Amniotic stem cell (primary cell): ENCODE measurements at places on chromosomes 4 and X.
A peak's percentile ranks its signal among the peaks of the same experiment; 100 is the strongest.

GRCh38 chr4:77021614-77022089, 54.1 kb downstream of the CCNI start:
- DNase-seq, result no peak

GRCh38 chr4:84855774-84856173, 110.7 kb downstream of the WDFY3 start:
- no peak for DNase-seq

- DNase-seq, result no peak
These were observed 14.6 kb upstream of the ANXA10 start for GRCh38 chr4:168077726-168078239.

- DNase-seq, result no peak
These were observed 58.9 kb upstream of the PGM2 start for GRCh38 chr4:37767546-37767945.

GRCh38 chrX:74422576-74423288, 1.4 kb downstream of the SLC16A2 start:
- DNase-seq, result no peak

- DNase-seq, result peak; percentile 70
These were observed 4.9 kb upstream of the WDFY3 start for GRCh38 chr4:84971319-84971932.

DNA sequence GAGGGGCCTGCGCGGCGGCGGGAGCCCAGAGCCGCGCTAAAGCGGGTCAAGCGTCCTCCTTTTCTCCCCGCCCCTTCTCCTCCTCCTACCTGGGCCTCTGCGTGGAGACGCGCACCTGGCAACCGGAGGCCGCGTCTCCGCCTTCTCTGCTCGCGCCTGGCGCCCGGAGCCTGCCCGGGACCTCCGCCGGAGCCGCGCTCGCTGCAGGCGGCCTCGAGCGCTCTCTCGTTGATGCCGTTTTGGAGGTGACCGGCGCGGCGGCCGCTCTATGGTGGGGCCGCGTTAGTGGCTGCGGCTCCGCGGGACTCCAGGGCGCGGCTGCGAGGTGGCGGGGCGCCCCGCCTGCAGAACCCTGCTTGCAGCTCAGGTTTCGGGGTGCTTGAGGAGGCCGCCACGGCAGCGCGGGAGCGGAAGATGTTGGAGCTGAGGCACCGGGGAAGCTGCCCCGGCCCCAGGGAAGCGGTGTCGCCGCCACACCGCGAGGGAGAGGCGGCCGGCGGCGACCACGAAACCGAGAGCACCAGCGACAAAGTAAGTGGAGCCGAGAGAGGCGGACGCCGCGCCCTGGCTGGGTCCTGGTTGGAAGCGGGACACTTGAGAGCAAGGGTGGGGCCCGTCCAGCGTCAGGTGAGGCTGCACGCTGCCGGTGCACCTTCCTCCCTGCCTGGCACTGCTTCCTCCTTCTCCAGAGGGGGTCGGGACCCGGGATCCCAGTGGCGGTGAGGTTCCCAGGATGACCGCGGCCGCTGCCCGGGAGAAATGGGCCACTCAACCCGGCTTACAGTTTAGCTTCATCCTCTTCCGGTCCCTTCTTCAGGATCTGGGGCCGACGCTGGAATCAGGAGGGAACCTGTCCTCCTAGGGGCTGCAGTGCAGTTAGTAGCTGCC, at the start of gene CDS1:
TSS of gene CDS1 (plus strand) at position 140 of the 888 bp plus-strand sequence. CDS start at position 415, 275 bp downstream.
- no peak for DNase-seq

DNA sequence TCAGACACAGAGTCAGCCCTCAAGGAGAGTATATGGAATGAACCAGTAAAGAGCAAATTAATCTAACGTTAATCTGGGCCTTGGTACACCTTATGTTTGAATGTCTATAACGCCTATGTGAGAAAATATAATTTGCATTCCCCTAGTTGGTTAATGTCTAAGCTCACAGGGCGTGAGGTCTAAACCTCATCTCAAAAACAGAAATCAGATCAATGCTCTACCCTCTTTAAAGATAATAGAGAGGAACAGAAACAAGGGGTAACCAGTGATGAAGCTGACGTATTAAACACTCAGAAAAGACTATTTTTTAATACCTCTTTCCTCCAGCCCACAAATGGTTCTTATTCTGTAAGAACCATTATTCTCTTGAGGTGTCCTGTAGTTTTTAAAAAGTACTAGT, 369.2 kb upstream of the NOCT start:
- no peak for DNase-seq

DNA sequence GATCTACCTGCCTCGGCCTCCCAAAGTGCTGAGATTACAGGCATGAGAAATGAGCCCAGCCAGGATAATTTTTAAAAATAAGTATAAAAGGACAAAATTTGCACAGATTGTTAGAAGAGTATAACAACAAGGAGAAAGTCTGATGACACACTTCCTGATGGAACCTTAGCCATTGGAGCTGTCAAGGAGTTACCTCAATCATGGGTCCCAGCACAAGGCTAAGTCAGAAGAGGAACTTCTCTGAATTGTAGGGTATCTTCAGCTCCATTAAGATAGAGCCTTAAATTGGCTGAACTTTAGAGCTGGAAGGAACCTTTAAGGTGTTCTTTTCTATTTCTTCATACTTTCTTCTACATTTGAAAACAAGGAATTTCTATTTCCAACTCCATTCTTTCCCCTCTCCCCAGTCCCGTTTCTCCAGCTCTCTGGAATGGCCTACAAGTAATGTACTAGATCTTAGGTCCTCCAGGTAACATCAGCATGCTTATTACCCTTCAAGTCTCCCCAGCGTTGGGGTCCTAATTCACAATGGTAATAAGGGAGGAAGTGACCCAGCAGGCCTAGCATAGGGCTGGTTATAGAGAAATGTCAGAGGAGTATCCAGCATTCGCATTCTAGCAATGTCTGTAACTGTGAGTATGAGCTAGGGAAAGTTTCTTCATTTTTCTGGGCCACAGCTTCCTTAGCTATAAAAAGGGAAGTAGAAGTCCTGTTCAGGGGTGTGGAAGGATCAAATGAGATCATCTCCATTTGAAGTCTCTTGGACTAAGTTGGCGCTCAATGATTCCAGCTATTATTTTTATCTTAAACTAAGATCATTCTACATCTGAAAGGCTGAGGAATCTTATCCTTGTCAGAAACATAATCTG, 18.5 kb upstream of the RBPJ start:
- DNase-seq, result no peak

GRCh38 chrX:118588715-118589114, 93.1 kb downstream of the DOCK11 start:
- DNase-seq, result no peak

DNA sequence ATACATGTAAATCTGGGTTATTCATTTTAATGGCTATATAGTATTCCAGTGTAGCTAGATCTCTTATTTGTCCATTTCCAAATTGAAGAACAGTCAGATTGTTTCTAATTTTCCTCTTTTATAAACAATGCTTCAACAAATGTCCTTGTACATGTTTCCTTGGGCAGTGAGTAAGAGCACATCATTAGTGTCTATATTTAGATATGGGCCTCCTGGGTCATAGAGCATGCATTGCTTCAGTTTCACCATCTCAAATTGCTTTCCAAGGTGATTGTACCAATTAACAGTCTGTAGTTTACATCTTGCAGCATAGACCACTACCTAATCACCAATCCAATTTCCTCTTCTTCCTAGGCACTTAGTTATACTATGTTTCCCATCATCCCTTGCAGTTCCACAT, 13.4 kb downstream of the PHKA2 start:
- no peak for DNase-seq

- no peak for DNase-seq
These were observed 57.5 kb upstream of the KLF3 start for GRCh38 chr4:38606587-38606905.

DNA sequence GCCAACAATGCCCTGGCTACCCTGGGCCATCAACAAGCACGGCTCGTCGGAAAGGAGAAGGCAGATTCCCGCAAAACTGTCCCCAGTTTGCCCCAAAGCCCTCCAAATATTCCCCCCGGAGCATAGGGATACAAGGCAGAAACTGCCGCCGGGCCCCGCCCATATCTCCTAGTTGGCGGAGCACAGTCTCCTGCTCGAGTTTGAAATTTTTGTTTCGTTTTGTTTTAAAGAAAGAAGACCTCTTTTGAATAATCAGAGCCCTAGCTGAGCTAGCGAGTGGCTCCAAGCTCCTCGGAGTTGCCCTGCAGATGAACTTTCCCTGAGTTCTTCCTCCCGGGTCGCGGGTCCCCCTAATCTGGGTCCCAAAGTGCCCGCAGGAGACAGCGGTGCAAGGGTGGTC, 138.1 kb upstream of the ZIC3 start:
- DNase-seq, result no peak

- DNase-seq, result no peak
These were observed 133.2 kb upstream of the DIAPH2 start for GRCh38 chrX:96551322-96551872.

DNA sequence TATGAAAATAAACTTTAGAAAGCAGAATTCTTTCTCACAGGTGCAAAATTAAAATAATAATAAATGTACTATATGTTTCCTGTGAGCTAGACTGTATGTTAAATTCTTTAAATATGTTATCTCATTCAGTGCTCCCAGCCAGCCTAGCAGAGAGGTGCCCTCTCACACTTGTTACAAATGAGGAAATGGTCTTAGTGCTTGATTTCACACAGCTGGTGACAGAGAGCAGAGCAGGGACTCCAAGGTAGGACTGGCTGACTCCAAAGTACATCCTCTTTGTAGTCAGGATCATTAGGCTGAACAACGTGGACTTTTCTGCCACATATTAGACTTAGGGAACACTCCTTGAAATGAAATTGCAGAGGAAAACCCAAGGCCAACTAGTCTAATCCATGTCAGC, 72.0 kb upstream of the HHIP start:
- DNase-seq, result no peak

DNA sequence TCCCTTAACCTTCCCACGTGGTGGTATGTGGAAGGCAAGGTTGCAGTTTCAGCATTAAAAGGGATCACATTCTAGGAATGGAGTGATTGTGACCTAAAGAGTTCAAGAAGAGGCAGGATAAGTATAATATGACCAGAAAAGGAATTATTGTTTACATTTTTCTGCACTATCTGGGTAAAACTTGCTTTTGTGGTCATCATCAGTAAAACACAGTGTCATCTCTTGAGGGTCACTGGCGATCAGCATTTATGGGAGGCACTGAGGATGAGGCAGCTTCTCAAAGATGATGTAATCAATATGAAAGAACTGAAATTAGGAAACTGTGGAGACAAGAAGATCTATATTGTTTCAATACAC, 88.7 kb downstream of the CFAP299 start:
- no peak for DNase-seq

DNA sequence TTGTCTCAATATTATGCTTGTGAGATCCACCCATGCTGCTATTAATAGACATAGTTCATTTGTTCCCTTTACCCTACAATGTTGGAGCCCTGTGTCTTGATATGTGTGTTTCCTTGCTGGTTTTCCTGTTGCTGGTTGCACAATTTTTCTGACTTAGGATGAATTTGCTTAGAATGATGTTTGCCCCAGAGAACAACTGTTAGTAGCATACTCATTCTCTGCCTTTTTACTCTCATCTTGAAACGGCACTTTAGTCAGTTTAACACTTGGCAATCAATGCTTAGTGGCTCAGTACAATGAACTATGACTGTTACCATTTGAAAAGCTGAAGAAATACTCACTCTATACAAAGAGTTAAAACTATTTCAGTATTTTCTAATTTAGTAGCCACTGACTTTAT, 158.8 kb upstream of the NDST4 start:
- DNase-seq, result no peak

- DNase-seq, result no peak
These were observed 208.1 kb downstream of the GBA3 start for GRCh38 chr4:22900876-22901275.

DNA sequence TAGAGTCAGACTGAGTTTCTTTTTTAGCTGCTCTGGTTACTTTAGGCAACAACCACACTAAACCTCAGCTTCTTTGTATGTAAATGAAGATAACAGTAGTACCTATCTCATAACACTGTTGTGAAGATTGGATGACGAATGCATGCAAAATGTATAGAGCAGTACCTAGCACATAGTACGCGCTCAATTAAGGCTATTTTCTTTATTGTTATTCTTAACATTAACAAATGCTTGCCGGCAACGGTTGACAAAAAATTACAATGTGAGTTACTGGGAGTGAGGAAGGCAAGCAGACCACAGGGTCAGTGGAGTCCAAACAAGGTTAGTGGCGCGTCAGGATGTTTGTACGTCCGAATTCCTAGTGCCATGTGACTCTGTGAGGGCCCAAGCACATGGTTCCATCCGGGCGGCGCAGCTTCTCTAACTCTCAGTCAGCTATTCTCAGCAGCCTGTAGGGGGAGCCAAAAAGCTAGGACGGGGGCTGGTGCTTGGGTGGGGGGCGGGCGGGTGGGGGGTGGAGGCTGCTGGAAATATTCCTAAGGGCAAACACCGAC, 821 bp upstream of the NALF2 start:
- no peak for DNase-seq

DNA sequence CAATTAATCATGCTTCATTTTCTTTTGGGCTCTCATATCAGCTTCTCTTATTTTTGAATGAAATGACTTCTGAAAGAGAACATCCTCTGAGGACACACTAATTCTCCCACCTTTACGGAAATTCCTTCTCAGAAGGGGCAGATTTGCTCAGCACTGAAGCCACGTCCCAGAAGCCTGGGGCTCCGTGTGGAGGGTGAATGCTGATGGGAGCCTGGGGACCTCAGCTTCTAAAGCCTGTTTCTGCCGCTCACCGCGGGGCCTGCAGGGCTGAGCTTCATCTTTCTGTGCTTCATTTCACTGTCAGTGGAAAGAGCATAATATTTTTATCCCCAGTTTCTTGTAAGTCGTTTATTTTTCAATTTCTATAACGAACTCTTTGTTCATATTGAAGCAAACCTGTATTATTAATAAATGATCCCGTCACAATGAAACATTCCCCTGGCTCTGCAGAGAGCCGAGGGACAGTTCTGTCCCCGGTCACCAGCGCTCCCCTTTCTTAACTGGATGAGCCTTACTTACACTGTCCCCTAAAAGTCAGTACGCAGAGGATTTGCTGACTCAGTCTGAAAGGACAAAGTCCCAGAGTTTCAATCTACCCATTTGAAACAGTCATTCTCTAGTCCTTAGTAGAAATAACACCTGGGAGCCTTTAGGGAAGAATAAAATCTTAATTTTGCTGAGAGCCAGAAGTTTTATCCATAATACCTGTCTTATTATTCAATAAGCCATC, 364.6 kb upstream of the FAT1 start:
- DNase-seq, result no peak

- DNase-seq, result no peak
These were observed 82.3 kb upstream of the EDNRA start for GRCh38 chr4:147398556-147398955.
